NCI-H69 (cell line): ENCODE measurements at places on chromosomes 5 and 9.

- DNase-seq, result no peak
Measured at GRCh38 chr5:162096448-162096847, 28.9 kb downstream of the GABRG2 start.

GRCh38 chr5:148915224-148915817, 88.9 kb downstream of the ADRB2 start:
- peak; percentile 21 for DNase-seq

DNA sequence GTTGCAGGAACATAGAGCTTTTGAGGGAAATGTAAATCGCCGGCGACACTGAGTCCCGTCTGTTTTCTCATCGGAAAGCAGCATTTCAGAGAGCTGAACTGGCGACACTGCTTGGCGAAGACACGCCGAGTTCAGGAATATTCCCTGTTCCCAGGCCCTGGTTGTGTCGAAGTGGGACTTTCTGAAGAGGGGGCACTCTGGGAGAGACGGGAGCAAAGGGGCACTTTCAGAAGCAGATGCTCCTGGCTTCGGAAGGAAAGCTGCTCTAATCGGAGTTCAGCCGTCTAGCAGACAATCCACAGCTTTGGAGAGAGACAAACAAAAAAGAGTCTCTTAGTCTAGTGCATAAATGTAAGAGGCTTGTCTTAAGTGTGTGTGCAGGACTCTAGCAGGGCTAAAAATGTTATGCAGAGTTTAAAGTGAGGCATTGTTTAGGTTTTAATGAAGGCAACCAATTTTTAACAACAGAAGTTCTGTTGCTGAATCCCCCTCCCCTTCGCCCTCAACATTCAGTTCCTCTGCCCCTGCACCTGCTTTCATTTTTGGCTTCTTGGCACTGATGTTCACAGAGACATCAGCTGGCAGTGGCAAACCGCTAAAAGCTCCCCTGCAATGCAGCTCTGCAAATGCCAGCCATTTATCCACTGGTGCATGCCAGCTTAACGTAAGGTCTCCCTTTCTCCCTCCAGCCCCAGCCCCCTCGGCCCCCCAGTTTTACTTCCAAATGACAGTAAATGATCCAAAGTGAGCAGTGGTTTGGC, 289.5 kb upstream of the MPDZ start:
- peak; percentile 95 for DNase-seq

DNA sequence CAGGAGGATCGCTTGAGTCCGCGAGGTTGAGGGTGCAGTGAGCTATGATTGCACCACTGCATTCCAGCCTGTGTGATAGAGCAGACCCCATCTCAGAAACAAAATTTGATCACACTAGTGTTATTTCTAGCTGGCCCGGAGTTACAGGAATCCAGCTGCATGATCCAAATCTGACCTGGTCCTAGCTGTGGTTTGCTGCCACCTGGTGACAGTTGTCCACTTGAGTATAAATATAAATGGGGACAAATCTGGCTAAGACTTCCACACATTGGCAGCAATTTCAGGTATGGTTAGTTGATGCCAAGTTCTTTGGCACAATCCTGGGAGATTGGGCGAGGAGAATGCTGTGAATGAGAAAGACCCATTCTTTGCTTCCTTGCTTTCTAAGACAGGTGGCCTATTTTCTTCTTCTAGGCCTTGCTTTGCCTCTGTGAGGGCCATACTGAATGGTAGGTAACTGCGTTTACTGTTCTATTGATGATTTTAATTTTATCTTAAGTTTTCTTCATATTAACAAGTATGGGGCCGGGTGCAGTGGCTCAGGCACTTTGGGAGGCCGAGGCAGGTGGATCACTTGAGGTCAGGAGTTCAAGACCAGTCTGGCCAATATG, 35.4 kb downstream of the UBE2R2 start:
- DNase-seq, result peak; percentile 62

GRCh38 chr9:133029994-133030316, 842 bp upstream of the GTF3C5 start:
- DNase-seq, result no peak
